HCT116 (cell line): ENCODE measurements at places on chromosomes 12 and 14. TPM values are rescaled to one million over a fixed set of nuclear protein-coding genes. Genes with fewer than 3 reads are reported as not detected.

Gene KRT81
- total RNA-seq, result 0.84 TPM

DNA sequence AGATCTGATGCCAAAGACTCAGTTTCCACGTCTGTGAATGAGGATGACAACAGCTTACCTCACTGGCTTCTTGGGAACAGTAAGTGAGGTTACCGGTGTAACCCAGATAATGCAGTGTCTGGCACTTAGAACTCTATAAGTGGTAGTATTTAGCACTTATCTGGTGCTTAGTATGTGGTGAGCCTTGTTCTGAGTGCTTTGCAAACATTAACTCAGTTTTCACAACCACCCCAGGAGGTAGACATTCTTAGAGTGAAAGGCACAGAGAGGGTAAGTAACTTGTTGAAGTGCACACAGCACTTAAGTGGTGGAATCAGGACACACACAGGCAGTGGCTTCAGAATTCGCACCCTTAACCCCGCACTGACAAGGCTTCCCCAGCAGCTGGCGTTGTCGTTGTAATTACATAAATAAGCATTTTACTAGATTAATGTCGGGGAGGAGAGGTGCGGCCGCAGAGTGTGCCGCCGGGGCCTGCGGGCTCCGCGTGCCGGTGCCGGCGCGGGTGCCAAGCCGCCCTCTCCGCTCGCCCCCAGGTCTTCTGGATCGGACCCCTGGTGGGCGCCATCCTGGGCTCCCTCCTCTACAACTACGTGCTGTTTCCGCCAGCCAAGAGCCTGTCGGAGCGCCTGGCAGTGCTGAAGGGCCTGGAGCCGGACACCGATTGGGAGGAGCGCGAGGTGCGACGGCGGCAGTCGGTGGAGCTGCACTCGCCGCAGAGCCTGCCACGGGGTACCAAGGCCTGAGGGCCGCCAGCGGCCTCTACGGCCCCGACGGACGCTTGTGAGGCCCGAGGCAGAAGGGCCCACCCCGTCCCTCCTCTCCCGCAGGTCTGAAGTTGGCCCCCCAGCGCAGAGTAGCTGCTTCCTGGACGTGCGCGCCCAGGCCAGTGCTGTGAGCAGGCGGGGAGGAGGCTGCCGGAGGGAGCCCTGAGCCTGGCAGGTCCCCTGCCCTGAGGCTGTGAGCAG, 4.6 kb downstream of the AQP2 start:
- no peaks in the 10 kb centered on the region for H3K27me3 ChIP-seq
- no peak overlapping the region for H3K4me3 ChIP-seq
- no peak for DNase-seq
- peaks cover 13% of the 10 kb centered on the region for H3K4me1 ChIP-seq
- no peak overlapping the region for H3K27ac ChIP-seq
- H3K36me3 ChIP-seq, result no peaks in the 10 kb centered on the region

Gene LGR5
- total RNA-seq, result not detected

GRCh38 chr12:49910331-49911212, 6.9 kb upstream of the FAIM2 start:
- no peak overlapping the region for H3K27ac ChIP-seq
- H3K4me3 ChIP-seq, result no peak overlapping the region
- peaks cover 24% of the 10 kb centered on the region for H3K4me1 ChIP-seq
- H3K27me3 ChIP-seq, result no peaks in the 10 kb centered on the region
- H3K36me3 ChIP-seq, result no peaks in the 10 kb centered on the region

DNA sequence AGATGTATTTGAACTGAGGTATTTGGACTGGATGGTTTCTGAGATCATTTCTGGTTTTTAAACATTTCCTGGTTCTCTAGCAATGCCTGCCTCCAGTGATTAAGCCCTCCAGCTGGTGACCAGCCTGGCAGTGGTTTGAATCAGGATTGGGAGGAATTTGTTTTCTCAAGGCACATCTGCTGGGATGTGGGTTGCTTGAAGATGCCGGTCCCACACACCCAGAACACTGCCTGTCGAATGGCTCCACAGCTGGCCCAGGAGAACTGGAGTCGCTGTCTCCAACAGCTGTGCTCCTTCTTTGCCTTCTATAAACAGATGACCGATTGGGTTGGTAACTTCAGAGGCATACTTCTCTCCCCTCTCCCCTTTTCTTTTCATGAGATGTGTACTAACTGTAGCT, 258.0 kb upstream of the DDHD1 start:
- no peak for DNase-seq
- H3K27ac ChIP-seq, result no peak overlapping the region
- H3K4me3 ChIP-seq, result no peak overlapping the region
- no peaks in the 10 kb centered on the region for H3K27me3 ChIP-seq

Gene TAS2R7
- total RNA-seq, result not detected
